ENCODE measurements at places on chromosomes 1 and 21.

- no peak for DNase-seq
These were observed 354.3 kb upstream of the NEGR1 start for GRCh38 chr1:72636631-72637030.

GRCh38 chr1:5514527-5515183, 477.6 kb downstream of the NPHP4 start:
- peak; percentile 64 for DNase-seq

- no peak for DNase-seq
These were observed 25.2 kb downstream of the ETS2 start for GRCh38 chr21:38830671-38831525.

DNA sequence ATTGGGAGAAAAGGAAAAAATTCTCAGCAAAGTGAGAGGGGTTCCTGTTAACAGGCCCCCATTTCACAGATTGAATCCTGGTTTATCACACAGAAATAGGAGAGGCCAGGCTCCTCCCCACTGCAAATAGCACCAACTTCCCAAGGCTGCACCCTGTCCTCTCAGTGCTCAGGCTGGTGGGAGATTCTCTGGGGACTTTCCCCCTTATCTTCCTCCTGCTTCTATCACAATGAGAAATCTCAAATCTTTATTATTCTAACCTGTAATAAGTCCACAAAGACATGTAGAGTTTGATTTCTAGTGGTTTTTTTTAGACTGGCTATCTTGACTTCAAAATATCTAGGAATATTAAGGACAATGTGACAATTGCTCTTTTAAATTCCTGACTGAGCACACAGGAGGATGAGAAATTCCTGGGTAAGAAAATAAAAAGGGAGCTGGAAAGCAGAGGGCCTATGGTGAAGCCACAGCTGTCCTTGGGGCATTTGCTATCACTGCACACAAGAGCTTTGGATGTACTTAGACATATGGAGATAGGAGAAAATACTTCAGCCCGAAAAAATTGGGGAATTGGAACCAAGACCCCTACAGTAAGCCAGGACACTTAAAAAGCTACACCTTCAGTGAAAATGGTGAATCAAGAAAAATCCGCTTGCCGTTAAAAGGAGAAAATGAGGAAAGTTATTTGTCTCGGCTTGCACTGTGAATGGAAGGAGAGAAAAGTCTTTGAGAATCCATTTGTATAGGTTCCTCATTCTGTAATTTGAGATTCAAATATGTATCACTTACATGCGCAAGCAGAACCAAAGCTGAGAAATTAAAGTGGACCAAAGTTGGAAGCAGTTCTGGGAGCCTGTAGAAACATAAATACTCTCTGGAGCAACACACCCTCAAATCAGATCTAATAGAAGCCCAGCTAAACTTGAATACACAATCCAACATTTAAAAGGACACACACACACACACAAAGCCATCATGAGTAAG, 65.9 kb upstream of the C1orf105 start:
- DNase-seq = no peak

DNA sequence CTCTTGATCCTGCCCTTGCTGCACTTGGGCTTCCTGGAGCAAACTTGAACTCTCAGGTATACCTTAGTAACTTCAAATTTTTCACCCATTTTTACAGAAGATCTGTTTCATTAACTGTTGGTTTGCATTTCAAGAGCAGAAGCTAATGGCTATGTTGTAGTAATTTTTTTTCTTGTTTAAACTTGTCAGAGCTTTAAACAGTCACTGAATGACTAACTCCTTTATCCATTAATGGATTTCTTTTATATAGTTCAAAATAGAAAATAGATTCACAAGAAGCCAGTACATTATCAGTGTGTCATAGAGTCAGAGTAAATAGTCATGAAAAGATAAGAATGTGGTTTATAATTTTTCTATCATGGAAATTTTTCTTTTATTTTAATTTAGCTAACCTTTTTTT, 13.6 kb downstream of the SRSF11 start:
- DNase-seq = no peak

GRCh38 chr1:211831558-211832323, 1.2 kb upstream of the LPGAT1 start:
- DNase-seq = no peak

GRCh38 chr1:117110774-117111173, 10.8 kb downstream of the TRIM45 start:
- no peak for DNase-seq

GRCh38 chr1:111486431-111486830, 12.6 kb downstream of the C1orf162 start:
- DNase-seq = no peak

GRCh38 chr1:78987042-78987441, 19.5 kb downstream of the ADGRL4 start:
- DNase-seq = no peak

- no peak for DNase-seq
These were observed 68.7 kb upstream of the VAMP3 start for GRCh38 chr1:7702365-7702764.

DNA sequence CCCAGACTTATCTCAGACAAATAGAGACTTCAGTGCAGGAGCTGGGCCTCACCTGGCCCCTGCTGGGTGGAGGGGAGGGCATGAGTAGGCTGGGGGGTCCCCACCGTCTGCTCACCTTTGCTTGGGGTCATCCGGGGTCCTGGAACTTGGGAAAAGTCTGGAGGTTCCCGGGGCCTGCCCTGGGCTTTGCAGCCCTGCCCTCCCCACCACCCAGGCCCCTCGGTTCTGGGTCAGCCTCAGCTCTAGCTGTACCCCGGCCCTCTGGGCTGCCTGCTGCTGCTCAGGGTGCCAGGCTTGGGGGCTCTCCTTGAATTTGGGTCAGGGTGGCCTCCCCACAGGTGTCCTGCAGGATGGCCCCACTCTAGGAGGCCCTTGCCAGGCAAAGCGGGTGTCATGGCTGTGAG, 2.4 kb upstream of the TMEM52 start:
- DNase-seq = no peak

- no peak for DNase-seq
These were observed 36.2 kb downstream of the LPAR3 start for GRCh38 chr1:84856726-84857270.

DNA sequence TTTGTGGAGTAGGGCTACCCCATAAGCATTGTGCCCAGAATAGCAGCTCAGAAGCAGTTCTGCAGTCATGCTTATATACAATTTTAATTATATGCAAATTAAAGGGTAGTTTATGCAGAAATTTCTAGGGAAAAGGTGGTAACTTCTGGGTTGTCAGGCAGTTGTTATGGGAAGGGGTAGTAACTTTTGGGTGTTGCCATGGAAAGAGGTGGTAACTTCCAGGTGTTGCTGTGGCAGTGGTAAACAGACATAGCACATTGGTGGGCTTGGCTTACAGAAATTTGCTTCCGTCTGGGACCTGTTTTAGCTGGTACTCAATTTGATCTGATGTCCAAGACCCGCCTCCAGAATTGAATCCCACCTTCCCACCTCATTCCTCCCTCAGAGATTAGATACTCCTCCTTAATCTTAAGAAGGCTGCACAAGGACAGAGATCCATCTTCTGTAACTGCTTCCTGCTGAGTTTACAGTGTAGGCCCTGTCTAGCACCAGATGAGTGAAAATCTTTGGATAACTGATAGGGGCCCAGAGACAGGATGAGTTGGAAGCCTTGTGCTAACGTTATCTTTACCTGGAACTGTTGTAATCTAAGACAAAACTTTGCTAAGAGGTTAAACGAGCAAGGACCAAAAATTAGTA, 26.7 kb downstream of the SUCO start:
- DNase-seq = no peak

DNA sequence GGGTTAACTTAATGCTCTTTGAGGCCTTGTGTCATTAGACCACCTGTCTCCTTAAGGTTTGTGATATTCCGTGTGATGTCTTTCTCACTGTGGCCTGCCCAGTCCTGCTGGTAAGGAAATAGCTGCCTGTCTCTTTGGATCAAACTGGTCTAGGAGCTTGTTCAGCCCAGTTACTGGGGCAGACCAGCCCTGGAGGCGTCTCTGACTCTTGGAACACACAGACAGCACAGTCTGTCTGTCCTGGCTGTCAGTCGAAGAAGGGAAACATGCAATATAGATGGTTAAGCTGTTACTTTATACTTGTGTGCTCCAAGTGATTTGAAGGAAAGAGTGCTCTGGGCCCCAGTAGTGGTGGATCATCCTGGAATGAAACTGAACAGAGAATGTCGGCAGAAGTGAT, 20.4 kb downstream of the PBX1 start:
- DNase-seq = no peak

DNA sequence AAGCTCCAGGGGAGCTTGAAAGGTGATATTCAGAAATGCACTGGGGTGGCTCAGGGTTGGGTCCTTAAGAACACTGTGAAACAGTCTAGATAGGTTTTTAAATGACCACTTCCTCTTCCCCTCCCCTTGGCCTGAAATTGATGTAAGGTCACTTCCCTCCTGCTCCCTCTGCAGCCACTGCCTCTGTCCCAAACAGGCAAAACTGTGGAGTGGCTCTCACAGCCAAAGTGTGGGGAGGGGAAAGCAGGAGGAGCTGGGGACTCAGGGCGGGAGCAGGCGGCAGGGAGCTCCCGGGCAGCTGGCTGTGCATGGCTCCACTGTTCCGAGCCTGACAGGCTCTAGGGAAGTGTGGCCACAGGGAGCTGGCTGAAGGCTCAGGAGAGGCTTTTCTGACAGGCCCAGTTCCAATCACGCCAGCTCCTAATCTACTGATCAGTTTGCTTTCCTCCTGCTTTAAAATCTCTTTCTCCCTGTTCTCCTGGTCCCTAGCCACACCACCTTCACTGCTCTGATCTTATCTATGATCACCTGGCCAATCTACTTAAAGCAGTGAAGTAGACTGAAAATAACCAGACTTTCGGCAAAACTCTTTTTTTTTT, 5.1 kb upstream of the CSRP1 start:
- DNase-seq = no peak

GRCh38 chr1:13702425-13703127, 2.6 kb downstream of the PRDM2 start:
- DNase-seq = peak; percentile 78

GRCh38 chr1:186511761-186512637, 51.1 kb upstream of the PDC start:
- no peak for DNase-seq

GRCh38 chr1:37036667-37037053, 2.3 kb upstream of the GRIK3 start:
- DNase-seq = no peak

GRCh38 chr1:39902460-39902807, 717 bp upstream of the MYCL start:
- no peak for DNase-seq

- no peak for DNase-seq
These were observed 11.5 kb downstream of the CNST start for GRCh38 chr1:246577720-246578106.

DNA sequence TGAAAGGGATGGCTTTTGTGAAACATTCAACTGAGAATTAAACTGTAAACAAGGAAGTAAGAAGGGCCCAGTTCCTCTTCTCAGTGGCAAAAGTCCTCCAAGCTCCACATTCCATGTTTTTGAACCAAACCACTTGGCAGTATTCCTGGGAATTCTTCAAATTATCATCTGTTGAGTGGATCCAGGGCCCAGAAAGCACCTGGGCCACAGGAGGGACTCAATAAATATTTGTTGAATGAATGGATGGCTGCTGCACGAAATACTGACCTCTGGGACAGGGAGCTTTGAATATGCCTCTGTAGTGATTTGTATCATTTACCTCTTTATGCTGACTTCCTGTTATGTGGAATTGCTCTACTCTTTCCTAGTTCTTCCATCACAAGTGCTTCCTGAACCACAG, 4.7 kb downstream of the SLC35F3 start:
- no peak for DNase-seq

DNA sequence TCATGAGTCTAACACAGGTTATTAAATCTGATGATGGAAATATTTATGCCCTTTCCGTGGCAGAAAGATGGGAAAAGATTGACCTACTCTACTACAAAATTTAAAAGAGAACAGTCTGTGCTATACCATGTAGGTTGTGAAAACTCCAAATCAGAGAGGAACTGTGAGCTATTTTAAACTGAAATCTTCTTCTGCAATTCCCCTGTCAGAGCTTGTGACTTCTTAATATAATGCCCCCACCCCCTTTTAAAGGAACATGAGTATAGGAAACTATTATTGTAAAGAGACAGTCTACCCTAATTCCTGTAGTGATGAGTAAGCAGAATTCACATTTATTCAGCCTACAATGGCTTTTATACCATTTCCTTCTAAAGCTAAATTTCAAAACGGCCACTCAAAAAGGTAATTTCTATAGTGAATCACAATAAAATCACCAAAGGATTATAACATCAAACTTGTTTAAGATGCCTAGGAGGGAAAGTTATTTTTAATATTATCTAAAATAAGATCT, 11.7 kb downstream of the DSCAM start:
- DNase-seq = no peak

- no peak for DNase-seq
These were observed 174.2 kb downstream of the CAMTA1 start for GRCh38 chr1:6959491-6959890.

DNA sequence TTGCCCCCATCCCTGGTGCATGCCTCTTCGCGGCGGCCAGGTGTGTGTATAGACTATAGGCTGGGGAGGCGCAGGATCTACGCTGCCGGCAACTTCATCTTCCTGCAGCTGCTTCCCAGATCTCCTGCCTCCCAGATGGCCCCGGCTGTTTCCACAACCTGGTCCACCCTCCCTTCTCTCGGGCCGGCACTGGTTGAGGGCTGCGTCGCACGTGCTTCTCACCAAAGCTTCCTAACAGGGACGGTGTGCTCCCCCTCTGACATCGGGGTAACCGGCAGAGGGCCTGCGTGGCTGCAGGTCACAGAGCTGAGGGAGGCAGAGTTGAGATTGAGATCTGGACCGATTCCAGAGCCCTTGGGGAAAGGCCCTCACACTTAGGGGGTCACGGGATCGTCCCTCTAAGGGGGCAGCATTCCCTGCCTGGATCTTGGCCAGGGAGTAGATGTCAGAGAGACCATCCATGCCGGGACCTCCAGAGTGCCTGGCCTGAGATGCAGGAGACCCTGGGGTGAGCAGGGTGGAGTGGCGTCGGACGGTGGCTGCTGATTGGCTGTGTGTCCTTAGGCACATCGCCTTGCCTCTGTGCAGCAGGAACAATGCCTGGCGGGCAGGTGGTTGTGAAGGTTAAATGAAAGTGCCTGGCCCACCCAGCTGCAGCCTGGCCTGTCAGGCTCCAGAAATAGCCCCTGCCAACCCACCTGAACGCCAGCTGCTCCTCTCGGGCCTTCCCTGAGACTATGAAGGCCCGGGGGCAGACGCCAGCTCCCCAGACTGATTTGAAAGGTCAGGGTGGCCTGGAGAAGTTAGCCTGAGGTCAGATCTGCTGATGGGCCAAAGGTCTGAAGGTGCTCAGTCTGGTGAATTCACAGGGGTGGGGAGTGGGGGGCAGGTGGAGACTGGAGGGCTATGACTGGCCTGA, 6.1 kb upstream of the MASP2 start:
- DNase-seq = no peak

GRCh38 chr21:36203603-36203889, 46.9 kb downstream of the DOP1B start:
- peak; percentile 75 for DNase-seq
